EH (cell line): ENCODE measurements at places on chromosomes 16 and 17.

DNA sequence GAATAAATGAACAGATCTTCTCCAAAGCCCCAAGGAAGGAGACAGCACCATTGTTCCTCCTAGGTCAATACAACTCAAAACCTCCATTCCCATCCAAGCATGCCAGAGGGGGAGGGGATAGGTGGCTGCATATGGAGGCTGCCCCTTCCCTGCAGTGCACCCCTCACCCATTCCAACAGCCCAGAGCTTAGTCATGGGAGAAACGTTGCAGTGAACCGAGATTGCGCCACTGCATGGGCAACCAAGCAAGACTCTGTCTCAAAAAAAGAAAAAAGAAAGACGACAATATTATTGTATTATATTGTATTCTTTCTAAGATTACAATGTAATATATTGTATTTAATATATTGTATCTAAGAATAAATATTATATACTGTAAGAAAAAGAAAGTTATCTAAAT, 36.4 kb upstream of the CD300E start:
- DNase-seq = no peak

DNA sequence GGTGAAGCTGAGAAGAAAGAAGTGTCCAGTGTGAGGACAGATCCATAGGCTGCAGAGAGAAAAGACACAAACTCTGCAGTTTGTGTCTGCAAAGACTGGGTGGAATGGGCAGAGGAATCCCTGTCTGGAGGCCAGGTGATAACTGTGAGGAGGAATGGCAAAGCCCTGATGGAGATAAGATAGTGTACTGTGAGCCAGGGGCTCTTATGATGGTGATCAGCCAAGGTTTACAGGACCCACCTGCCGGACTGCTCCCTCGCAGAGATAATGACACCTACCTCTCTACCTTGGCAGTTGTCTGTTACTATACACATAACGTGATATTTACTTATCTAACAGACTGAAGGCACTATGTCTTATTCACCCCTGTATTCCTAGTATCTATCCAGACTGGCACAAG, 92.6 kb upstream of the ASIC2 start:
- DNase-seq = no peak

GRCh38 chr17:62899361-62899760, 66.7 kb upstream of the TANC2 start:
- no peak for DNase-seq

DNA sequence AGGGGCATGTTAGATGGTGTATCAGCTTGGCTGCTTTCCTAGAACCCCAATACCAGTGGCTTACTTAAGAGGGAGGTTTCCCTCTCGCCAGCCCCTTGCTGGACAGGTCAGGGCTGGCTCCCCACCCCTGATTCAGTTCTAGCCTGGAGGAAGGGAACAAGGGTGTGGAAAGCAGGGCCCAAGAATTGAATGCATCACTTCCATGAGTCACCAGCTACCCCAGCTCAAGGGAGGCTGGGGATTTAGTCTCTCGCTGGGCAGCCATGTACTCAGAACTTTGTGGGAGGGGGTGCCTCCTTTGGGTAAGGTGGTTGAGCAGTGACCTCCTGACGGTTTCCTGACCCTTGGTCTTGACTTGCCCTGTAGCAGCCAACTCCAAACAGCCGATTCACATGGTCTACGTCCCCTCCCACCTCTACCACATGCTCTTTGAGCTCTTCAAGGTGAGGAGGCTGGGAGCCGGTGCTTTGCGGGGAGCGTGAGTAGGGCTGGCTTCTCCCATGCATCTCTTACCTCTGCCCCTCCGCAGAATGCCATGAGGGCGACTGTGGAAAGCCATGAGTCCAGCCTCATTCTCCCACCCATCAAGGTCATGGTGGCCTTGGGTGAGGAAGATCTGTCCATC, 12.8 kb downstream of the PDK2 start:
- peak; percentile 64 for DNase-seq

DNA sequence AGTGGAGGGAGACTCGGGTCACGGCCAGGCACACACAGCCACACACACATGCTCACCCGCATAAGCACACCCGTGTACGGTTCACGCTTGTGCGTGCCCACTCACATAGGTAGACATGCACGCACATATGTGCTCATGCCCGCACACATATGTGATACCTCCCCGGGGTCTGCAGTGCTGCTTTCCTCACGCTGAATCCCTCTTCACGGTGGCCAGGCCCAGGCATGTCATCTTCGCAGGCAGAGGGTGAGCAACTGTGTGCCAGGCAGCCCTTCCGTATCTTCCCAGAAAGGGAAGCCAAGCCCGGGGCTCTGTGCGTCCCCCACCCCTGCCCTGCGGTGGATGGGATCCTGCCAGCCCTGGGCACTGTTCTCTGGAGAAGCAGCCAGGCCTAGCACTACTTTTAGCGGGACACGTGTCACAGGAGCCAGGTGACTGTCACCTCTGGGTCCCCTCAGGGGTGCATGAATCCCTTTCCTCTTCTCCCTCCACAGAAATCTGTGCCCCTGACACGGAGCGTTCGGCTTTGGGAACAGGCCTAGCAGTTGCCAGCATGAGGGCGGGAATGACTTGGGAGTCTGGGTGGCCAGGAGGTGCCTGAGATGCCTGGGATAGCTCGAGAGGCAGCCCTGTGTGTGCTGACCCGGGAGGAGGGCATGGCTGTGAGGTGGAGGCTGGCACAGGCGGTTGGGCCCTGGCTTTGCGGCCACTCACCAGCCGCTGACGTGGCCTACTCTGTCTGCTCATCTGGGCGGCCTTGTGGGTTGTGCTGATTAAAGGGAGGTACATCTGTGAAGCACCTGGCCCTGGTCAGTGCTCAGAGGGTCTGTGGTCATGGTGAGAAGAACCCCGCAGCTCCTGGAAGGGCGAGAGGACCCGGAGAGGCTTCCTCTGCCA, 47.5 kb downstream of the BAIAP2 start:
- no peak for DNase-seq

DNA sequence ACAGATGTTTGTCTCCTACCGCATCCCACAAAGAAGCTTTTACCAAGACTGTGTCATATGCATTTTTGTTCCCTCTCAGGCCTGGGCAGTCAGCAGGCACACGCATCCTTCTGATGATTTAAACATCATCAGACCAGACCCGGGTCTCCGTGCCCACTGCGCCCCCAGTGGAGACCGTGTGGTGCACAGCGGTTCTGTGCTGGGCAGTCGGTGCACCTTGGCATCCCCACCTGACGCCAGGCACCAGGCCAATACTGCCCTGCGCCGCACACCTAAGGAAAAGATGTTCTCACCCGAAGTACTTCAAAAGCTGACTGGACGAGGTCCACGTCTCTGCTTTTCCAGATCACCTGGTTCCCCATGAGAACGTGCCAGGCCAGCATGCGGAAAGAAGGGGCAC, 10.6 kb upstream of the PLD6 start:
- DNase-seq = no peak

GRCh38 chr17:74598346-74599022, 6.4 kb upstream of the CD300LD start:
- DNase-seq = no peak

DNA sequence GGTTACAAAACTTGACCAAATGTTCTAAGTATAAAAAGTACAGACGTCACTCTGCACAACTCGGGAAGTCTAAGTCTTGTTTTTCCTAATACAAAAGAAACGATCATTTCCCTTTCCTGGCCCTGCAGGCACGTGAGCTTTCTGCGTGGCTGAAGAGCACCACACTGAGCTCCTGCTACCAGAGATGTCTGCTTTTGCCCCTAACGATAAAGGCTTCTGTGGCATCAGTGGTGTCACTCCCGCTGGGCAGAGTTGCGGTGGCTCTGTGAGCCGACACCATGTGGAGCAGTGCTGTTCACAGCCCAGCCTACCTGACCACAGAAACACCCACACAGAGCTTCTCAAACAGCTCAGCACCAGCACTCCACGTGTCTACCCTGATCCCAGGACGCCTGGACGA, 20.5 kb downstream of the EMC8 start:
- no peak for DNase-seq

- DNase-seq = no peak
Measured at GRCh38 chr16:11582157-11582814, 4.4 kb downstream of the LITAF start.

- peak; percentile 77 for DNase-seq
Measured at GRCh38 chr16:65098916-65099315, 22.9 kb downstream of the CDH11 start.

- peak; percentile 37 for DNase-seq
Measured at GRCh38 chr17:21034340-21035235, 8.2 kb downstream of the USP22 start.

GRCh38 chr16:89711601-89712273, 9.0 kb downstream of the VPS9D1 start:
- DNase-seq = peak; percentile 66

GRCh38 chr16:73196670-73197069, 148.7 kb upstream of the ZFHX3 start:
- DNase-seq = peak; percentile 65

DNA sequence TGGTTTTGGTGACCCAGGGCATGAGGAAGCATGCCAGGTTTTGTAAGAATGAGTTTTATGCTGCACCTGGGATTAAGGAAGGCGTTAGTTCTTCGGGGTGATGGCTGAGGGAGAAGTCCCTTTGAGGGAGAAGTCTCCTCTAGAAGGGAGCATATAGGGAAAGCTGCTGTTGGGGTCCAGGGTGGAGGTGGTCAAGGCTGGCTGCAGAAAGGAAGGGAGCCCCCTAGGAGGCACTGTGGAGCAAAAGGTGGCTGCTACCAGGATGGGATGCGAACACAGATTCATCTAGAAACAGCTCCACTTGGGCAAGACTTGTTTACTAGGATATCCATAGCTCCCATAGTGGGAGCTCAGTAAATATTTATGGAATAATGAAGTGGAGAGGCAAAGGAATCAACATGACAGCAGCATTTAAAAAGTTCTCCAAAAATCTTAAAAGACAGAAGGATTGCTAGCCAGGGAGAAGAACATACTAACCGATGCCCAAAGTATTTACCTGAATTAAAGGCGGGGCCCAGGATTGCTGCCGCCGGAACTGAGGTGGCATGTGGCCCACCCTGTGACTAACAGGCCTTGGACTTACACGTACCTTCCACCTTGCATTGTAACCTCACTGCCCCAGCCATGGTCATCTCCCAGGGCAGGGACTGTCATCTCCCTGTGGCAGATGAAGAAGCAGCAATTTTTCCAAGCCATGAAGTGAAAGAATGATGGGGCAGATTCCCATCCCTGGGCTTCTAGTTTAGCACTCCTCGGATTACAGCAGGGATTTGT, 7.1 kb upstream of the LPCAT2 start:
- no peak for DNase-seq

DNA sequence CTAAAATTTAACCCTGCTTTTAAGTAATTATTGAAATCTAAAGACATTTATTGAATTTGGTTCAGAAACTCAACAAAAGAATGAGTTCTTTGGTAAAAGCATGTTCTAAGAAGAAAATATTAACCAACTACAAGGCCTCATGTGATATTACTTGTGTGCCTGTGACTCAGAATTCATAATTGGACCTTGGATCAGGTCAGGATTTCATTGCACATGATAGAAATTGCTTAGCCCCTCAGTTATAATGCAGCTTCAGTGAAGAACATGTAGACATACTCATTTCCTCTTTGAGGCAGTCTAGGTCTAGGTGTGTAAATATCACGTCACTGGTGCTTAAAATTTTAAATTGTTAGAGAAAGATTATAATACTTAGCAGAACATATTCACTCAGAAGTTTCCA, 410.0 kb upstream of the SOX9 start:
- DNase-seq = no peak

GRCh38 chr16:46914556-46915201, 30.5 kb downstream of the GPT2 start:
- DNase-seq = no peak

- DNase-seq = no peak
Measured at GRCh38 chr17:82756166-82756565, 4.3 kb downstream of the TBCD start.

DNA sequence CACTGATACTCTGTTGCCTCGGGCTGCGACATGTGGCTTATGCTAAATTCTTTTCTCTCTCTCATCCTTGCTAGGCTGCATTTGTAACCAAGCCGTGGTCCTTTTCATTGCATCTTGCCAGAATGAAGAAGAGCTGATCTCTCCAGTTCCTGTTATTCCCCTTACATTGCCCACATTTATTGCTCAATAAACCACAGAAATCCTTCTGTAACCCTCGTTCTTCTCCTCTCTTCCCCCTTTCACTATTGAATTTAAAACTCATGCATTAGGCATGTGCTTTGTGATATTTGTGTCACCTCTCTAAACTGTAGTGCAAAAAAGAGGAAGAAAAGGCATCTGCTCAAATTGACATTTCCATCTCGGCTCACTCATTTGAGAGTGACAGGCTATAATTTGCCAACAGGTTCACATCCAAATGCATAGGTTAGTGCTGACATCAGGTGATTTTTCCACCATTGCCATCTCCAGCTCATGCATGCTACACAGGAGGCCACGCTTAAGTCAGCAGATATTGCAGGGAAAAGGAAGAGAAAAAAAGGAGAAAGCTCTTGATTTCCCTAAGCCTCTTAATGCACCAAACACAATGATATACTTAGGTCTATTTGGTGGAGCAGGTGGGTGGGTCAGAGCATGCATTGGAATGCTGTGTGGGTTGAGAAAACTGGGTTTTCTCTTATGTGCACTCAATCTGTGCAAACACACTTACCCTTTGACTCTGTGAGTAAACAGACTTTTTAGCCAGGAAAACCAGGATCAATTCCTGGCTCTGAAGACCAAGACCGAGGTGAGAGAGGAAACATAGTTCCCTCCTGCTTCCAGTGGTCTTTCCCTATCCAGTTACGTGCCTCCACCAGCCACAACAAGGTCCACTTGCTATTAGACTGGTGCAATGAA, 642.7 kb downstream of the HS3ST4 start:
- DNase-seq = no peak

GRCh38 chr16:57724531-57724930, 11.0 kb upstream of the KATNB1 start:
- no peak for DNase-seq

- DNase-seq = peak; percentile 11
Measured at GRCh38 chr17:74863420-74864296, 4.0 kb upstream of the GRIN2C start.

DNA sequence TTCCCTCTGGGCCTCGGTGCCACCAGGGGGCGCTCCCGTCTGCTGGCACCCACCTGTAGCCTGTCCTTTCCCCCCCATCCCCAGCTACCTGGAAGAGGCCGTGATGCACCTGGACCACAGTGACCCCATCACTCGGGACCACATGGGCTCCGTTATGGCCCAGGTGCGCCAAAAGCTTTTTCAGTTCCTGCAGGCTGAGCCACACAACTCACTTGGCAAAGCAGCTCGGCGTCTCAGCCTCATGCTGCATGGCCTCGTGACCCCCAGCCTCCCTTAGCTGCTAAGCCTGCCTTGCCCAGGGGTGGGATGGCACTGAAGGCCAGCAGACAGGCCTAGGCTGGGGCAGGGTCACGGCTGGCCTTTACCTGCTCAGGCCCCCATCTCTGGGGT, 818 bp upstream of the NRN1L start:
- DNase-seq = peak; percentile 48

- DNase-seq = no peak
Measured at GRCh38 chr16:19757762-19758595, 39.9 kb downstream of the IQCK start.

DNA sequence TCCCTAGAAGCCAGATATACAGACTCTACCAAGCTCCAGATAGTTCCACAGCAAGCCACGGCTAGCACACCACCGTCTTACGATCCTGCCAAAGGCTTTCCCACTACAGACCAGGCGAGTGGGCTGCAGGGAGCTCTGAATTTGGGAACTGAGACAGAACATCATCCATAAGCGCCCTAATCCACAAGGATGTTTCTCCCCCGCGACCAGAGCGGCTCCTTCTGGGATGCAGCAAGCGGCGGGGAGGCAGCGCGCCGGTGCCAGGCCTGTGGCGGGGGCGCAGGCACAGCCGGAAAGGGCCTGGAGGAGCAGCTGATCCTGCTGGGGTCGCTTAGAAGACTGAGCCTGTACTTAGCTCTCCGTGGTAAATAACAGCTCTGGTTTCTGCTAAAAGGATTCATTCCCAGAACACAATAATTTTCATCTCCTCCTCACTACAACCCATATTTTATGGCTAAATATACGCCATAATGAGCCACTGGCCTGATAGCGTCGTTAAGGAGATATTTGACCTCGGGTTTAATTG, 16.2 kb upstream of the FOXF1 start:
- no peak for DNase-seq
